ENCODE measurements at places on chromosomes 3 and 15.

DNA sequence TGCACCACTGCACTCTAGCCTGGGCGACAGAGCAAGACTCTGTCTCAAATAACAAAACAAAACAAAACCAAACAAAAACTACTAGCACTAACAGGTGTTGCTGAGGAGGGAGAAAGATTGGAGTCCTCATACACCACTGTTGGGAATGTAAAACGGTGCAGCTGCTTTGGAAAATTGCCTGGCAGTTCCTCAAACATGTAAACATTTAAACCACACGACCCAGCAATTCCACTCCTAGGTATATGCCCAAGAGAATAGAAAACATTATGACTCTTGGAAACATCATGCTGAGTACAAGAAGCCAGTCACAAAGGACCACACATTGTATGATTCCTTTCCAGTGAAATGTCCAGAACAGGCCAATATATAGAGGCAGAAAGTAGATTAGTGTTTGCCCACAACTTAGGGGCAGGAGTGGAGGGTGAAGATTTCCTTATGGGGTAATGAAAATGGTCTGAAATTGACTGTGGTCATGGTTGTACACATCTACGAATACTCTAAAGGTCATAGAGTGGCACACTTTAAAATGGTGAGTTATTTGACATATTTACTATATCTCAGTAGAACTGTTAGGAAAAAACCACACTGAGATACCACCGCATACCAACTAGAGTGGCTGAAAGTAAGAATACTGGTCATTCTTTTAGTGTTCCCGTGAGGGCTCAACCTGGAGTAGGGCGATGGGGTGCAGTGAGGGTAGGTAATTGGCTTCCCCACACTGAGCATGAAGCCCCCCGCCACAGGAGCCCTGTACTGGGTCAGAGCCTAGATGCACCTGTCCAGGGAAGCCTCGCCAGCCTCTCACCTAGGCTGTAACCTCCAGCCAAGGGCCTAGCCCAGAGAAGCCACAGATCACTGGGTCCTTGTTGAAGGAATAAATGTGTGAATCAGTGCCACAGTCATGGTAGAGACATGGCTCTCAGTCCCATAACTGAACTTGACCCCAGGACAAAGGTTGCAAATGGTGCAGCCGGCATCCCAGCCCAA, 131.1 kb downstream of the NUP210 start:
- no peak for DNase-seq

DNA sequence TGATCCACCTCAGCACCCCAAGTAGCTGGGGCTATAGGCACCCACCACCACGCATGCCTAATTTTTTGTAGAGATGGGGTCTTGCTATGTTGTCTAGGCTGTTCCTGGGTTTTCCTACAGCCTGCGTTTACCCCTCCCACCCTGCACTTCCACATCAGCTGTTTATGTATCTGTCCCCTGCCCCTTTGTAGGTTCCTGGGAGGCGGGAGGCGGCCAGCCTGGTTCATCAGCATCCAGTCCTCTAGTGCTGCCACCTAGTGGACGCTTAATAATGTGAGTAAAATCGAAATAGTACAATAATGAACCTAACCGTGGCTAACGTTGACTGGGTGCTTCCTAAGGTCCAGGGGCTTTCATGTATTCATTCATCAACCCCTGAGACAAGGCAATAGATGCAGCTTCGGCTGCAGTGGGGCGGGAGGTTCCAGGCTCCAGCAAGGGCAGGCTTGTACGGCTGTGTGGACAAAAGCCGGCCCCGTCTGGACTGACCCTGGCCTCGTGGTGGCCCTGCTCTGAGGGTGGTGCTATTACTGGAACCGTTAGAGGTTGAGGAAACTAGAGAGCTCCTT, 1.2 kb upstream of the LCTL start:
- peak; percentile 72 for DNase-seq

DNA sequence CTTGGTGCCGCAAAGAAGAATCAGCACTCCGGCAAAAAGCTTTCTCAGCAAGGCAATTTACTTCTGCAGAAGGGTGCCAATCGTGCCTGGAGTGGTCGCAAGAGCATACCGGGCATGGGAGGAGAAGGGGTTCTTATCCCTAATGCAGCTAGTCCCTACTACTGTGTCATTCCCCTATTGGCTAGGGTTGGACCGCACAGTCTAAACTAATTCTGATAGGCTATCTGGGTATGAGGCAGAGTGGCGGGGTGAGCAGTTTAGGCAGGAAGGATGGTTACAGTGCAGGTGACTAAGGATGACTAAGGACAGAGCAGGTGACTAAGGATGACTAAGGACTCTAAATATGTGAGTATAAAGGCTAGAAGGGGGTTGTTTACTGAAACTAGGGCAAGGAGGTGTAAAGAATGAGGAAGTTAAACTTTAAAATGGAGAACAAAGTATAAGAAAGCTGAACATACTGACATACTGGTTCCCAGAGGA, 52.9 kb downstream of the PGBD4 start:
- DNase-seq: peak; percentile 36

DNA sequence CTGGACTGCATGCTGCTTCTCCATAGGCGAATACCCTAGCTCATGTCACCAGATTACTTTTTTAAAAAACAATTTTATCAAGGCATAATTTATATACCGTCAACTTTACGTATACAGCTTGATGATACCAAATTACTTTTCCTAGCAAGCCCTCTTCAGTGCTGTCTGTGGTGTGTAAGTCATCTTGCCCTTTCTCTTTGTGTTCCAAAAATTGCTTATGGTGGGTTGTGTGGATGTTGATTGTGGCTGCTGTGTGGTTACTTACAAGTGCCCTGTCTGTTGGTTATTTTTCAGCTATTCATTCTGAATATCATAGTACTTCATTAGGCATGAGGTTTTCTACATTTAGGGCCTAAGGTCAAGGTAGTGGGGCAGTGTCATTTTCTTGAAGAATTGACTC, 12.8 kb downstream of the TMOD3 start:
- DNase-seq: no peak

DNA sequence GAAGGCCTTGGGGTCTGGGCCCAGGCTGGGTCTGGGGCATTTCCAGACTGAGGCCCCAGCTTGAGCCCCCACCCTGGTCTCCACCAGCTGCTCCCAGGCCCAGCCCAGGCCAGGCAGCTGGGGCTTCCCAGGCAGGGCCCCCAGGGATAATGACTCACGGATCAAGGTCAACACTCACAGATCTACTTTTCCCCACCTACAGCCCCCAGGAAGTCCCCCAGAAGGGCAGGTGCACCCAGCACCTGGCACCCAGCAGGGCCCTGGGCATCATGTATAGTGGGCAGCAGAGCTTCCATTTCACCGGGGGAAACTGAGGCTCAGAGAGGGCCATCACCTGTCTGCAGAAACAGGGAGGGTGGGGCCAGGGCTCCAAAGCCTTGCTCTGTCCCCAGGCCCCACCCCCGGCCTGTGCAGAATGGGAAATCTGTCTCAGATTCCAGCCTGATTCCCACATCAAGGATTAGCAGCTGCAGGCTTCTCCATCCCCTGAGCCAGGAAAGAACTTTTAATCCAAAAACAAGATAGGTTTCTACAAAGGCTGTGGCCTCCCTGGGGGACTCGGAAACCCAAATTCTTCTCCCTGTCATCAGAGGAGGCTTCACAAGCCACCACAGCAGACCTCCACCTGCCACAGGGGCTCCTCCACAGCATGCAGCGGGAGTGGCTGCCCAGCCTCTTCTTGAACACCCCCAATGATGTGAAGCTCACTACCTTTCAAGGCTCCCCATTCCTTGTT, 49.8 kb downstream of the IQSEC1 start:
- DNase-seq: no peak

- DNase-seq: no peak
Observed at GRCh38 chr3:157388976-157389375, 47.7 kb upstream of the PTX3 start.

GRCh38 chr15:93278006-93278405, 189.0 kb upstream of the RGMA start:
- no peak for DNase-seq
